ENCODE measurements at places on chromosomes 4 and X.

DNA sequence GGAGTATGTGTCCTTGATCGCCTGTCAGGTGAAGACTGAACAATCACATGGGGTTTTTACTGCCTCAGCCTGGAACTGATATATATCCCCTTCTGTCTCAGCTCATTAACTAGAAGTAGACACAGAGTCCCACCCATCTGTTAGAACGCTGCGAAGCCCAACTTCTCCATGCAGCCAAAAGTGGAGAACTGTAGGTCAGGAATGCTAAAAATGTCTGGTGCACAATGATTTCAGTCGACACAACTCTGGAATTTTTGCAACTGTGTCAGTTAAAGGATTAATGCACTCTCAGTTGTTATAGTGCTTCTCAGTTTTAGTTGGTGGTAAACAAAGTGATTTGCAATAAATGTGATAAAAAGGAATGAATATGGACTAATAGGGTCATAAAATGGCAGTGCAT is 287.2 kb downstream of the INPP4B start:
- no peak for DNase-seq

- peak; percentile 20 for DNase-seq
Measured at GRCh38 chr4:74230902-74231499, 73.1 kb downstream of the MTHFD2L start.

DNA sequence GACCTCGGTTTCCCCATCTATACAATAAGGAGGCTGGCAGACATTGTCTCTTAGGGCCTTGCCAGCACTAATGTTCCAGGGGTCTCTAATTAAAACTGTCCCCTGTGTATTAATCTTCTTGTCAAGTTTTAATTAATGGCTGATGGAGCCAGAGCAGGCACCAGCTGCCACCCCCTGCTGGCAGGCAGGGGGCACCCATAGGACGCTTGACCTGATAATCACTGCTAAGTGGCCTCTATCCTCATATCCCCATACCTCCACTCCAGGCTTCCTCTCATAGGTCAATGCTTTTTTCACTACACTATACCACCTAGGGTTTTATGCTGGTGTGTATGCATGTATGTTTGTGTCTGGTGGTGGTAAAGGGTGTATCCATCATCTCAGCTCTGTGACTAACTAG is 89.4 kb downstream of the EFNB1 start:
- DNase-seq = no peak

- DNase-seq = no peak
Measured at GRCh38 chr4:10582059-10582686, 102.4 kb downstream of the CLNK start.

DNA sequence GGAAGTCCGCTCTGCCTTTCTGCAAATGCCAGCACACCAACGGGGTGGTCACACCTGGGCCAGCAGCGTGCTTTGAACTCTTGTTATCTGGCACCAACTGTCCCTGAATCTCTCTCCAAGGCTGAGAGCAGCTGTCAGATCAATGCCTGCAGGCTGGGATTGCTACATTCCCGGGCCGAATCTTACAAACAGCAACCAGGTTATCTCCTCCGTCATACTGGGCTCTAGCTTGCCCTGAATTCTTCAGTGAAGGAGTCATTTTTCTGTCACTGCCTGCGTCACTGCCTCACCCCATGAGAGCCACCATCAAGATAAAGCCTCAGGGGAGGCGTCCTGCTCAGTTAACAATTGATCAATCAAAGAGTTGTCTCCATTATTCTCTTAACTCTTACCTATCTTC is 329.4 kb upstream of the PPARGC1A start:
- DNase-seq = no peak

Measured in bone marrow (tissue), 2 donors.